Brain pericyte (primary cell): ENCODE measurements at places on chromosomes 1 and 21.

DNA sequence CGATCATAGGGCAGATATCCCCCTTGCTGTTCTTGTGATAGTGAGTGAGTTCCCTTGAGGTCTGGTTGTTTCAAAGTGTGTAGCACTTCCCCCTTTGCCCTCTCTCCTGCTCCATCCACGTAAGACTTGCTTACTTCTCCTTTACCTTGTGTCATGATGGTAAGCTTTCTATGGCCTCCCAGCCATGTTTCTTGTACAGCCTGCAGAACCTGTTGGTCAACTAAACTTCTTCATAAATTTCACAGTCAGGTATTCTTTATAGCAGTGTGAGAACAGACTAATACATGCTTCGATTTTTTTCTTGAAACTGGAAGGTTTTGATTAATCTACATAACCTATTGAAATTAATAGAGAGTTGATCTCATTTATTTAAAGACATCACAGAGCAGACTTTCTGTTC lies 302.5 kb upstream of the PBX1 start:
- no peak for DNase-seq

- no peak for DNase-seq
Observed at GRCh38 chr21:16571594-16571993, 841.8 kb downstream of the USP25 start.

GRCh38 chr1:218863987-218864386 lies 309.7 kb upstream of the LYPLAL1 start:
- DNase-seq: no peak

DNA sequence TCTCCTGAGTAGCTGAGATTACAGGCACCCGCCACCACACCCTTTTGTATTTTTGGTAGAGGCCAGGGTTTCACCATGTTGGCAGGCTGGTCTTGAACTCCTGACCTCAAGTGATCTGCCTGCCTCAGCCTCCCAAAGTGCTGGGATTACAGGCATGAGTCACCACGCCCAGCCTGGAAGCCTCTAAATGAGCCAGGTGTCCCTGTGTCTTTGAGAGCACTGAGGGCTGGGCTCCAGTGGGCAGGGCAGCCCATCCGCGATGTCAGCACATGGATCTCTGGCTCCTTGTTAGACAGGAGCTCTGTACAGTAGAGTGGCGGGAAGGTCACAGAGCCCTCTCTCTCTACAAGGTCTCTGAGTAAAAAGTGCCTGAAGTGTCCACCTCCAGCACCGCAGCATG lies 124.3 kb downstream of the PGBD5 start:
- DNase-seq: no peak

GRCh38 chr1:20731057-20731991 lies 1.2 kb downstream of the SH2D5 start:
- no peak for DNase-seq

DNA sequence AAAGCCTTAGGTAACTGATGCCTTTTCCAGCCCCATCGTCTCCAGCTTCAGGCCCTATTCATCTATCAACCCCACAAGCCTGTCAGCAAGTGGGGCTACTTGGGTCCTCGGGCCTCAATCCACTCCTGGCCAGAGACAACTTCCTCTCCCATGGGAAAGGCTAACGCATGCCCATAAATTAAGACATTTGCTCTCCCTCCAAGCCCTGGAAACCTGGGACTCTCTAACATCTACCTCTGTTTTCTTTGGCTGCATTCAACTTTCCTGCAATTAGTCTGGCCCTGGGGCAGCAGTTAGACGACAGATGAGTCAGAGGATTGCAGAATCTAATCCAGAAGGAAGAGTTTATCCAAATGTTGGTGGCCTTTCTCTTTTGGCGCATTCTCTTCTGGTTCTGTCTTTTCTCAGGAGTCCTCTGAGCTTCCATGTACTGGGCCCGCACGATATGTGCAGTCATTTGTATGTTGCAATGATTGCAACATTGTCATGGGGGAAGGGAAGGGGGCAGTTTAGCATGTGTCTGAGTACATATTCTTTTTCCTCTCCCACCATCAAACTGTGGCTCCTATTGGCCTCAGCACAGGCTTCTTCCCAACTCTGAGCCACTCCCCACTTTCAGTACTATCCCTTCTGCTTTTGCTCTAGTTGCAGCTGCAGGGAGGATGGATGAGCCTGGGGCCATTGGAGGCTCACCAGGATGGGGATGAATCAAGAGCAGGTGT lies 54.4 kb downstream of the NAV1 start:
- DNase-seq: peak; percentile 52

- no peak for DNase-seq
Observed at GRCh38 chr21:34031835-34032370, 41.5 kb upstream of the MRPS6 start.

DNA sequence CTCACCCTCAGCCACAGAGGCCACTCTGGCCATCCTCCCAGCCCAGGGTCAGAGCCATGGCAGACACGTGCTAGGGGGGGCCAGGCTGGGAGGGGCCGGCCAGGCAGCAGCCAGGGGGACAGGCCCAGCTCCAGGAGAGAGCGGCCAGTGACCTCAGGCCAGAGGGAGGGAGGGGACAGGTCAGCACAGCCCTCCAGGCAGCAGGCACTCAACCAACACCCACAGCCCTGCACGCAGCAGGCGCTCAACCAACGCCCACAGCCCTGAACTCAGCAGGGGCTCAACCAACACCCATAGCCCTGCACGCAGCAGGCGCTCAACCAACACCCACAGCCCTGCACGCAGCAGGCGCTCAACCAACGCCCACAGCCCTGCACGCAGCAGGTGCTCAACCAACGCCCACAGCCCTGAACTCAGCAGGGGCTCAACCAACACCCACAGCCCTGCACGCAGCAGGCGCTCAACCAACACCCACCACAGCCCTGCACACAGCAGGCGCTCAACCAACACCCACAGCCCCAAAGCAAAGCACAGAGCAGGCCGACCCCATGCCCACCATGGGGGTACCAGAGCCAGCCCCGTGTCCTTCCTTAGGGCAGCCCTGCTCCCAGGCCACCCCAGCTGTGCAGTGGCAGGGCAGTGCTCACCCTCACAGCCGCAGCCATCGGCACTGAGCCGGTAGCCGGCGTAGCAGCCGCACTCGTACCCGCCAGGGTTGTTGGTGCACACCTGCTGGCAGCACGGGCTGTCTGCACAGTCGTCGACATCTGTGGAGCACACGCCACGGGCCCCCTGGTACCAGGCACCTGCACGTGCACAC lies 55.9 kb downstream of the ARHGEF16 start:
- no peak for DNase-seq

GRCh38 chr1:231446138-231446537 lies 24.1 kb upstream of the EGLN1 start:
- DNase-seq: no peak

- no peak for DNase-seq
Observed at GRCh38 chr1:99979091-99979490, 9.3 kb downstream of the SLC35A3 start.

GRCh38 chr1:162922201-162922600 lies 61.2 kb upstream of the CCDC190 start:
- DNase-seq: no peak

DNA sequence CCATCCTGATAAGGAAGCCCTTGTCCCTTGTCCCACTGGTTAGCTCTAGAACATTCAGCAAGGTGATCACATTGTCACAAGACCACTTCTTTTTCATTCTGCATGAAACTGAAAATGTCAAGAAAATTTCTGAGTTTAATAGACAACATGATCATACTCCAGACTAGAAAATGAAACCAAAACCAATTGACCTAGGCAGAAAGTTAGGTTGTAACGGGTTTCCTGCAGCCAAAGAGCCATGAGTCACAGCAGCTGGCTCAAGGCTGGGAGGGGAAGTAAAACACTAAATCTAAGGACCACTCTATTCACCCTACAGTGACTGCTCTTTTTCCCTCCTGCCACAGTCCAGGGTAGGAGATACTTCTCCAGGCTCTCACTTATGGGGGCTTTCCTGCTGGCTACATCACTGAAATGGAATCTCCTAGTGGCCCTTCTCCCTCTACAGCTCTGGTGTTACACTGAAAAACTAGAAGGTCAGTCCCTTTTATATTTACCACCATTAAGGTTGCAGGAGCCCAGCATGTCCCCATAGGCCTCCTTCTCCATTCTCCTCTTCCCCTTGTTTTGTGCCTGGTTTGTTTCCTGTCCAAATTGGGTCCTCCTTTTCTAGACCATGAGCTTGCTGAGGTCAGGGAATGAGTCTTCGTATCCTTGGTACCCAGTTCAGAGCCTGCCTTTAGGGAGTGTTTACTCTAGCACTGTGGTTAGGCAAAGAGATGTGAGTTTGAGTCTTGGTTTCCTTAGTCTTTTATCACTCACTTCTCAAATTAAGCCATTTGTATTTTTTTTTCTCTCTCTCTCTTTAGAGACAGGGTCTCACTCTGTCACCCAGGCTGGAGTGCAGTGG lies 236.5 kb upstream of the JUN start:
- peak; percentile 45 for DNase-seq

DNA sequence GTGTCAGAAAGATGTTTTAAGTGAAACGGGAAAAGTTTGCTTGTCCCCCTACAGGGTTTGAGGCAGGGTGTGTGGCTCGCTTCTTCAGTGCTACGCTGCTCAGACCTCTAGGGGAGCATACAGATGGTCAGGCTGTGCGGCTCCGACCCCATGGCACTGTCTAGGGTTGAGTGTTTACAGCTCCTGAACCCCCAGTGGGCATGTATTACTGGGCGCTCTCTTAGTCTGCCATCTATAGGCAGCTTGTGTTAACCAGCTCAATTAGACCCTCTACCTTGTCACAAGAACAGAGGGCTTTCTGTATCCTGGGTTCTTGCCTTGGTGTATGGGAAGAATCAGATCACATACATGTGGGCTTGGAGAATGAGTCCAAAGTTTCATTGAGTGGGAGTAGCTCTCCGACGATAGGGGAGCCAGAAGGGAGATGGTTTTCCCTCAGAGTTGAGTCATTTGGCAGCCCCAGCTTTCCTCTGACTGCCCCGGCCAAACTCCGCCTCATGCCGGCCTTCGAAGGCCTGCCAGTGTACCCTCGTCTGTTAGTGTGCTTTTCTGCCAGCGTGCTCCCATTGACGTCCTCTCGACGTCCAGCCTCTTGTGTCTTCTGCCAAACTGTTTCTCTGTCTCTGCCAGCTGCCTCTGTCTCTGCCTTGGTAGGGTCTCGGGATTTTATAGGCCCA lies 38.6 kb upstream of the ADGRL4 start:
- DNase-seq: peak; percentile 79

DNA sequence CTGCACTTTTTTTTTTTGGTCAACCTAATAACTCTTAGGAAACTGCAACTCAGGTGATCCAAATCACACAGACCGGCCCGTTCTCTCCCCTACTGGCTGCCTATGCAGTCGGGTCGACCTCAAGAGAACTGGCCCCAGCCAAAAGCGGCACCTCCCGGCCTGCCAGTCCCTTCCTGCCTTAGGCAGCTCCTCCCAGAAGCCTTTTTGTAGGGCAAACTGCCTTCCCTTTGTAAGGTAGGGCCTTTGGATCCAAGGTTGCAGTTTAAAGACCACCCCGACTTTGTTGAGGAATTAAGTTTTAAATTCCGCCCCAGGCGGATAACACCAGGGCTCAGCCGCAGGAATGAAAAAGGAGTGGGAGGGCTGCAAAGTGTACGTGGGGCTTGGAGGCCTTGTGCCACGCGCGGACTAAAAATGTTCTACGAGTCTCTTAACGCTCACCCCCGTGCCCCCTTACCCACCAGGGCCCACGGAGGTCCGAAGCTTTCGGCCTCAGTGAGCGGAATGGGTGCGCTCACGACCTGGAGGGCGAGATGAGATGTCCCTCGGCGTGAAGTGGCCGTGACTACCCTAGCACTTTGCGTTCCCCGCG lies 642 bp upstream of the ST3GAL3 start:
- DNase-seq: no peak

- DNase-seq: no peak
Observed at GRCh38 chr1:9882296-9882944, 27.6 kb downstream of the CTNNBIP1 start.

DNA sequence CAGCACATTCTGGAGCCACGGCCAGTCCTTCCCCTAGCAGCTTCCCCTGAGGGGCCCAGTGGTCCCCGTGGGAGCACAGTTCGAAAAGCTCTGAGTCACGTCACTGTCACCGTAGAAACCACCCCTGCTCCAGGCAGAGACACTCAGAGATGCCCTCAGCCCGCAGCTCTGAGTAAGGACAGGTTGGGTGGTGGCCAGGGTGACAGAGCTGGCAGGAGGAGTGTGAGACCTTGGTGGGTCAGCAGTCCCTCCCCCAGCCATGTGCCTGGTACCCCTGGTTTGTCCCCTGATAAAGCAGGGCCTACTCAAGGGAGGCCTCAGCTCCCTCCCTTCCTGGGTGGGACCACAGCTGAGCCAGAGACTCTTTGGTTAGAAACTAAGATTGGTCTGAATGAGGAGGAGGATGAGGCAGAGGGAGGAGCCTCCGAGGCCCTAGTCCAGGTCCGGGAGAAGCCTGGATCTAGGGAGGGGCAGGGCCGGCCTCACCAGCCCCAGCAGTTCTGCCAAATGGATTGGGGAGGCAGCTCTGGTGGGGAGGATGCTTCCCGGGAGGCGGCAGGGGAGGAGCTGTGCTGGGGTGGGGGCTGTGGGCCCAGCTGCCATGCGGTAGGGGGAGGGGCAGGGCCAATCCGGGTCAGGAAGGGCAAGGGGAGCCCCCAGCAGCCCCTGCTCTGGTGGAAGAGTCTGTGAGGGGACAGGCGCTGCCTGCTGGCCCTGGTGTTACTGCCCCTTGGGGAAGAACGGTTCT lies 55.2 kb downstream of the SLC9A1 start:
- no peak for DNase-seq

- no peak for DNase-seq
Observed at GRCh38 chr1:42927920-42928505, 30.7 kb downstream of the SLC2A1 start.

- no peak for DNase-seq
Observed at GRCh38 chr1:208202333-208202995, 41.7 kb downstream of the PLXNA2 start.

GRCh38 chr1:24906760-24907490 lies 23.2 kb downstream of the RUNX3 start:
- DNase-seq: no peak

GRCh38 chr1:241020851-241021697 lies 335.9 kb downstream of the RGS7 start:
- DNase-seq: no peak

- DNase-seq: no peak
Observed at GRCh38 chr1:105636052-105636451, 1420.4 kb upstream of the PRMT6 start.

DNA sequence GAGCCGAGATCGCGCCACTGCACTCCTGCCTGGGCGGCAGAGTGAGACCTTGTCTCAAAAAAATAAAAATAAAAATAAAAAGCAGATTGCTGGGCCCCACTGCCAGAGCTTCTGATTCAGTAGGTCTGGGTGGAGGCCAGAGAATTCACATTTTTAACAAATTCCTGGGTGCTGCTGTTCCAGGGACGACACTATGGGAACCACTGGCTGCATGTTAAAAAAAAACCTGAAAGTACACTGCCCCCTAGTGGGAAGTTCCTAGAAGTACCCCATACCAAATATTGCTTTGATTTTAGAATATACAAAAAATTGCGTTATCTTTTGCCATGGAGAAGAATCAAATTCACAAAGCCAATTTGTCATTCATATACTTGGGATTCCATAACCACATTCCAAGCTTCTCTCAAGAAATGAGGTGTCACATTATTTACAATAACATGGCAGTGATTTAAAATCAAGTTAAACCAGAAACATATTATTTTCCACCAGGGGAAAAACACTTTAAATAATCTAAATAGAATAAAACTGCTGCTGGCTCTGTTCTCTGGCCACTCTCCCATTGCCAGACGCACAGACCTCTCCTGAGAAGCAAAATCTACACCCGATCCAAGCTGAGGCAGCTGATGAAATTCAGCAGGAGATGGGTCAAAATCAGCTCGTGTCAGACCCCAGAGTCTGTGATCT lies 27.4 kb downstream of the SYF2 start:
- DNase-seq: no peak

- no peak for DNase-seq
Observed at GRCh38 chr1:193368302-193368701, 181.9 kb upstream of the B3GALT2 start.
